ENCODE measurements at places on chromosomes 2 and 18.
A peak's percentile ranks its signal among the peaks of the same experiment; 100 is the strongest.

DNA sequence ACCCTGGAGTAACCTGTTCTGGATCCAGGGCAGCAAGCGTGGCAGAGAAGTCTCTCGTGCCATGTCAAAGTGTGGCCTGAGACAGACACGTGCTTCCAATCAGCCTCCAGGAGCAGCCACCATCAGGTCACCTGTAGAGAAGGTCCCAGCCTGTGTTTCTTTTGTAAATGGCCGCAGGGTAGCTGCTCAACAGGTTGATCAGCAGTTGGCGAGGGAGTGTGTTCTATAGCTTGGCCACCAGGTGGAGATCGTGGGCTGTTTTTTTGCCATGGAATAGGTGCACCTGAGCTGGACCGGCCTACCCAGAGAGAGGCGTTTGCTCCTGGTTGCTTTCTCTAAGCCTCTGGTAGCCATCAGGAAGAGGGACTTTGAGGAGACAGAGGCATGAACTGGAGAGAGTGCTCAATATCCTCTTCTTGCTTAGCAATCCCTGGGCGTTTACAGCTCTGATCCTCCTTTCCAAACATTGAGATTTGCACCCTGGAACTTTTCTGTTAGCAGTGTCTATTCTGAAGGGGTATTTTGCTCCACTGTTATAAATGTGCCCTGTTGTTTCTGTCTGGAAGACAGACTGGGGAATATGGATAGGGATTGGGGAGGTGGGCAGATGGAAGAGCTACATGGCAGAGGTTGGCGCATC lies 34.2 kb upstream of the EN1 start:
- peak; percentile 35 for DNase-seq

- no peak for DNase-seq
Measured at GRCh38 chr2:101478181-101479001, 3.5 kb upstream of the RFX8 start.

DNA sequence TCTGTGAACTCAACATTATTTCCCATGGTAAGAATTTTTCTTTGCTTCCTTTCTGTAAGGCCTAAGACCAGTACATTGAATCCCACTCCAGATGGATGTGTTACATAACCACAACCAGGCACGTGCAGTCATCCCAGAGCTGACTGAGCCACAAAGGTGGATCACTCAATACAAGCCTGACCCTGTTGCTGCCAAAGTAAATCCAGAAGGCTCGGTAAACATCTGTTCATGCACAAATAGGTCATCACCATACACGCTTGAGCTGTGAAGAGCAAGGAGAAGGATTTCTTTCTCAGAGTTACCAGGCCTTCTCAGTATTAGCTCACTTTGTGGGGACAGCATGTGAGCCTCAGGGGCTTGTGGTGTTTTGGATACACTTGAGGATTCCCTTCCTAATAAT lies 791.4 kb upstream of the FANCL start:
- DNase-seq, result no peak

DNA sequence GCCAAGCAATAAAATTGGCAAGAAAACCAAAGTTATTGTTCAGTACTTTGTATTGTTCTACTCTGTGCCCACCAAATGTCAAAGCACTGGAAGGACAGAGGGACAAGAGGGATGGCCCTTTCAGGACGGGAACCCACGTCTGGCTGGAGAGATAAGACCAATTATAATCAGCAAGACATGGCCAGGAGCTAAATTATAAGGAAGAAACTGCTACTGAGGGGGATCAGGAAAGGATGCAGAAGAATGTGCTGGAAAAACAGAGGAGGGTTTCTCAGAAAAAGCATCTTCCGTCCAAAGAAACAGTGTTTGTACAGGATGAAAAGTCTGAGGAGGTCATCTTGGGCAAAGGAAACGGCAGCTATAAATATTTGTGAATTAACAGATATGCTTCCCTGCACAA lies 46.4 kb upstream of the NARS1 start:
- no peak for DNase-seq

DNA sequence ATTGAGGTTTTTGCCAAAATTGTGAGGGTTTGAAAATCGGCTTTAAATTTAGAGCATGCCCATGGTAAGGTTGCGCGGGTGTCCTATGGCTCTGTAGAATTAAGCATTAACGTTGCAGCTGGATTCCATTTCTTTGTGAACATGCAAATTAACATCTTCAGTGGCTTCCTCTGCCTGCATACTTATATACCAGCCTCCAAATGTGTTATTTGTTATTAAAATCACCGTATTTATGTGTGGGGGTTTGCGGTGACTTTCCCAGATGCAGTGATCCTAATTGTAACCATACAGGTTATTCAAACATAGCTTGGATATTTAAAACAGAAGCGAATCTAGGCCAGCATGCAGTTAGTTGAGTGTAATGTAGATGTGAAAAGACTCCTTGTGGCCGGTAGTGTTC lies 80.2 kb downstream of the TGOLN2 start:
- no peak for DNase-seq

DNA sequence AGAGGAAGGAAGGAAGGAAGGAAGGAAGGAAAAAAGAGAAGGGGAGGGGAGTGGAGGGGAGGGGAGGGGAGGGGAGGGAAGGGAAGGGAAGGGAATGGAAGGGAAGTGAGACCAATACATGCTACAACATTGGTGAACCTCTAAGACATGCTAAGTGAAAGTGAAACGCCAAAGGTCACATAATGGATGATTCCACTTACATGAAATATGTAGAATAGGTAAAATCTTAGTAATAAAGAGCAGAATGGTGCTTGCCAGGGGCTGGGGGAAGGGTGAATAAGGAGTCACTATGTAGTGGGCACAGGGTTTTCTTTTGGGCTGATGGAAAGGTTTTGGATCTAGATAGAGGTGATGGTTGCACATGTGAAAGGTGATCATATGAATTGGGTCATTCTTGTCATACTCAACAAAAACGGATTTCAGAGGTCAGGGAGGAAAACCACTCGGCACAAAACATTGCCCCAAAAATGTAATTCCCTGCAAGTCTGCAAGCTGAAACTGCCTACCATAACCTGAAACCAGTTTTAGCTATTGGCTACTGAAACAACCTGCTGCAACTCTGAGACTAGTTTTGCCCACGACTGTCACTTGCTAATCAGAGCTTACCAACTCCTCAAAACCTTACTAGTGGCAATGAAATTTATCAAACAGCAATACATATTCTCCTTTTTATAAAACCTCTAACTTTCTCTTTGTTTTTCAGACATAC lies 59.2 kb downstream of the CCDC141 start:
- no peak for DNase-seq

GRCh38 chr2:214069254-214069653 lies 341.6 kb upstream of the VWC2L start:
- DNase-seq, result peak; percentile 95

DNA sequence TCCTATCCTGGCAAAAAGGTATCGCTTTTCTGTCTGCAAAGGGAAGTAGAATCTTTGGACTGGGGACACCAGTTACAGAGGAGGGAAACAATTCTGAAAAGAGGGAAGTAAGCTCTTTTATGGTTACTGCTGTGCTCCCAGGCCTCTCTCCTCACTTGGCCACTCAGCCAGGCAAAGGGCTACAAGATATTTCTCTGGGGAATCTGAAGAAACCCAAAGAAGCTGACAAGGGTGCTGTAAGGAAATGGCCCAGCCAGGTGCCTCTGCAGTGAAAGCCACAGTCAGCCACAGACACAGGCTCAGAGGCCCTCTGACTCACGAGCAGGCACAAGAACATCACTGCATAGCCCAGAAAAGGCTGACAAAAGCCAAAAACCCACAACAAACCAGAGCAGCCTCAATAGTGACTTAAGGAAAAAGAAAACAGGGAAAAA lies 5.8 kb downstream of the HDLBP start:
- peak; percentile 51 for DNase-seq

GRCh38 chr18:7772510-7772888 lies 205.4 kb downstream of the PTPRM start:
- DNase-seq, result no peak

GRCh38 chr2:45984366-45984765 lies 312.8 kb upstream of the EPAS1 start:
- no peak for DNase-seq

GRCh38 chr2:1617425-1618021 lies 126.8 kb downstream of the PXDN start:
- no peak for DNase-seq

DNA sequence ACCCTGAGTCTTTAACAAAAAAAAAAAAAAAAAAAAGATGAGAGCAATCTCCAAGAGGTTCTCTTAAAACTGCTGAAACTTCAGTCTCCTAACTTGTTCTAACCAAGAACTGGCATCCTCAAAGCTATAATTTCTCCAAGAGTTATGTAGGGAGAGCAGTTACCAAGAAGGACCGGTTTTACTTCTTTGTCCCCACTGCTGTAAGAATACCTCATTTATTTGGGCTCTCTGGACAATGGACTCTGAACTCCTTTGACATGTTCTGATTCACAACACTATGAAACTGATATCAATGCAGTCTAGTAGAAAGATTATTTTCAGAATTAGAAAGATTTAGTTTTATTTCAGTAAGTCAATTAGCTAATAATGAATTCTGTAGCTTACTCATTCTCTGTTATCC lies 84.5 kb upstream of the DTNB start:
- no peak for DNase-seq

DNA sequence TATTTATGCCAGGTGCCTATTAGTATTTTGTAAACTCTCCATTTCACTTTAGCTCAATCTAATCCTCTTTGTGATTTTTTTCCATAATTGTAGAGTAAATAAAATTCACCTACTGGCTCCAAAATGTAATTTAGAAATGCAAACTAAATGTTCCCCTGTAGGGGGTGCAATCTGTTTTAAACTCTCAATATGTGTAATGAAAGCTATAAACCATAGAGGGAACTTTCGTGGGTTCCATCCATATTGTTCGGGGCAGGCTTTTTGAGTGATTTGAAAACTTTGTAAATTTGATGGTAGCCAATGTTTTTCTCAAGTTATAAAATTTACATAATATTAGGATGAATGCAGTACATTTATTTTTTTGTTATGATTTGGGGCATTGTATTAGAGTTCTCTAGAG lies 49.4 kb downstream of the TSPYL6 start:
- DNase-seq, result peak; percentile 47

DNA sequence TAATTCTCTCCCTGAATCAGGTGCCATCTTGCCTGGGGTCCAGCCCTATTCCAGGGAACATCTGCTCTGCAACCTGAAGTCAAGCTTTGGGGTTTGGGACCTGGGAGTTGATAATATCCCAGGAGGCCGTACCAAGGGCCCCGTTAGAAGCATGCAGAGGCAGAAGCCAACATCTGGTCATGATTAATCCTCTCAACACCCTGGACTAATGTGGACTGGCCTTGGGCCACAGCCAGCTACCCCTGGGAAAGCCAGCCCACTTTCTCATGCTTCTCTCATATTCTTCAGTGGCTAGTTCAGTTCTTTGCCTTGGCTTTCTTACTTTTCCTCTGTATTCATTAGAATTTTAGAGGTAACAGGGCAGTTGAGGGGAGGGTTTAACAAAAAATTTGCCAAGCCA lies 515.6 kb upstream of the NRP2 start:
- DNase-seq, result no peak

- DNase-seq, result no peak
Measured at GRCh38 chr18:59101830-59102414, 37.8 kb upstream of the SEC11C start.

DNA sequence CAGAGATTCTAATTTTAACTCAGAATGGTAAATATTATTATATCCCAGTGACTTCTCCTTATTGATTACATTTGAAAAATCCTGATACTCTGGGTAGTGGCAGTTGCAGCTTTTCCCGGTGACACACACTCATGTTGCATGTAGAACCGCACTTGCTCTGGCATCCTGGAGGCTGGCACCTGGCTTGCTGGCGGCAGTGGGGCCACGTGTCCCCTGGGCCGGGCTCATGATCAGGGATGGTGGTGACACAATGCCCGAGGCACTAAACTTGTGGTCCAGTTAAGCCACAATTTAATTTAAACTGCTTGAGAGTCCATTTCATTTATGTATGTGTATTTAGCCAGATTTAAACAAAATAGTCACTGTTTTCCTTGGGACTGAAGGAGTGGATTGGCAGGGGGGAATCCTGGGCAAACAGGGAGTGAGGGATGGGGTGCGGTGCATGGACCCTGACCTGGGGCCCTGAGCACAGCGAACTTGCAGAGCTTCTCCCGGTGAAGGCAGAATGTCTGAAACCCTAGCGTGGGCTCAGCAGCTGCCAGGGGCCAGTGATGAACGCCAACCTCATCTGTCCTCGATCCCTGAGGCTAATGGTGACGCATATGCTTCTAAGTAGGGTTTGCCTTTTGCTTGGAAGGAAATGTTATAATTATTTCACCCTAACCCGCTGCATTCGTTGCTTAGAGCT lies 50.0 kb downstream of the KCNG2 start:
- no peak for DNase-seq

DNA sequence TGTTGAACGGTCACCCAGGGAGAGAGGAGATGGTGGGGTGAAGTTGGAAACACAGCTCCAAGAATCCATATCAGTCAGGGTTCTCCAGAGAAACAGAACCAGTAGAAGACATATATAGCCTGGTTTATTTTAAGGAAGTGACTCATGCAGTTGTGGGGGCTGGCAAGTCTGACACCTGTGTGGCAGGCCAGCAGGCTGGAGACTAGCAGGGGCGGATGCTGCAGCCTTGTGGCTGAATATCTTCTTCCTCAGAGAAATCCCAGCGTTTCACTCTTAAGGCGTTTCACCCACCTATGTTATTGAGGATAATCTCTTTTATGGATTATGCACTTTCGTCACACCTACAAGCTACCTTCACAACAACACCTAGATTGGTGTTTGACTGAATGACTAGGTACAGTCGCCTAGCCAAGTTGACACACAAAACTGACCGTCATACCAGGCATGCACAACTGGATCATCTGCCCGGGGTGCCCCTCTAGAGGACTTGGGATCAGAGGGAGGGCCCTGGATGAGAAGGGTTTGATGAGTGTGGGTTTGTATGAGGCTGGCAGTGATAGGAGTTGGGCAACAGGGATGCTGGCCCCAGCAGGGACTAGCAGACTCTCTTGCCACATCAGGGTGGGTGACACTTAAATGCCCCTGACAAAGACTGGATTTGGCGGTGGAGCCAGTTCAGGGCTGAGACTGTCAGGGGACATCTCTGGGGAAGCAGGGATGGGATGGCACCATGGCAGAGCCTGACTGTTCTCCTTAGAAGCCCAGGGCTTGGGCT lies 23.4 kb downstream of the MROH2A start:
- DNase-seq, result no peak

Measured in EL (cell line).